ENCODE measurements at places on chromosomes 6 and 20.

- DNase-seq = no peak
These were observed 105.8 kb upstream of the TRAF3IP2 start for GRCh38 chr6:111711476-111711875.

- peak; percentile 74 for DNase-seq
These were observed 19.8 kb upstream of the KCNG1 start for GRCh38 chr20:51042657-51043247.

GRCh38 chr6:56742122-56742791, 99.6 kb upstream of the DST start:
- DNase-seq = no peak

GRCh38 chr20:41361757-41362747, 4.6 kb downstream of the EMILIN3 start:
- DNase-seq = peak; percentile 23

DNA sequence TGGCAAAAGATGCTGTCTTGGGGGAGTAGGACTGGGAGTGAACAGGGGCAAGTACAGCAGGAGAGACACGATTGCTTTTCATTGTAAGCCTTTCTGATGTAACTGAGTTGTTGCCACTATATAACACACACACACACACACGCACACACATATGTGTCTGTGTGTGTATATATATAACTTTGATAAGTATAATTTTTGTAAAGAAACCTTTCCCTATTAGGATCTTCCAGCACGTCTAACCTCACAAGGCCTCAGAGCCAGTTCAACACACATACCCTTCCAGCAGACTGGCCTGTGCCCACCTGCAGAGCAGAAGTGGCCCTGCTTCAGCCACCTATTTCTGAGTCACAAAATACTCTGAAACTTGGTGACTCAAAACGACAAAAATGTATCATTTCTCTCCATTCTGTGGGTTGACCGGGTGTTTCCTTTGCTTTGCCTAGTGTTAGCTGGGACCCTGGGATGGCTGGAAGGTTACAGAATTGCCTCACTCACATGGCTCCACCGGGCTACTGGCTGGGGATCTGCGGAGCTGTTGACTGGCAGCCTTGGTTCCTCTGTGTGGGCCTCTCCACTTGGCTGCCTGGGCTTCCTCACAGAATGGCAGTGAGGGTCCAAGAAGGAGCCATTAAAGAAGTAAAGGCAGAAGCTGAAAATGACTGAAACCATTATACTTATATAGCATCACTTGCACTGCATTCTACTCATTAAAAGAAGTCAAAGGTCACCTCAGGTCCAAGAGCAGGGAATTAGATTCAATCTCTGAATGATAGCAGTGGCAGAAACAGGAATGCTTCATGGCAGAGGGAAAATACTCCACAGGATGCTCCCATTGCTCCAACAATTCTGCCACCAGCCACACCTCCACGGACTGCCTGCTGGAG, 126.4 kb downstream of the BANF2 start:
- no peak for DNase-seq

GRCh38 chr20:33995053-33995831, 1.5 kb downstream of the RALY start:
- DNase-seq = no peak

DNA sequence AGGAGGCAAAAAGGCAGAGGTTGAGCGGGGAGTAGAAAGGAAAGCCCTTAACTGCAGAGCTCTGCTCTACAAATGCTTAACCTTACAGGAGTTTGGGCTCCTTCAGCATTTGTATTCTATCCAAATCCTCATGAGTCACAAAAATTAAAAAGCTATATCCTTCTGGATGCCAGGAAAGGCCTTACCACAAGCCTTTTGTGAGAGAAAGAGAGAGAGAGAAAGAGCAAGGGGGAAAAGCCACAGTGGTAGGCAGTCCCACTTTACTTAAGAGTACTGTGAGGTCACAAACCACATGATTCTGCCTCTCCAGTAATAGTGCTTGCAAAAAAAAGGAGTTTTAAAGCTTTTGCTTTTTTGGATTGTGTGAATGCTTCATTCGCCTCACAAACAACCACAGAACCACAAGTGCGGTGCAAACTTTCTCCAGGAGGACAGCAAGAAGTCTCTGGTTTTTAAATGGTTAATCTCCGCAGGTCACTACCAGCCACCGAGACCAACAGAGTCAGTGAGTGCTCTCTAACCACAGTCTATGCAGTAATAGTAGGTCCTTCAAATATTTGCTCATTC, at the start of gene RUNX2:
TSS of gene RUNX2 (plus strand) at position 375 of the 567 bp plus-strand sequence. CDS start 397 bp downstream, outside the sequence.
- DNase-seq = peak; percentile 29

DNA sequence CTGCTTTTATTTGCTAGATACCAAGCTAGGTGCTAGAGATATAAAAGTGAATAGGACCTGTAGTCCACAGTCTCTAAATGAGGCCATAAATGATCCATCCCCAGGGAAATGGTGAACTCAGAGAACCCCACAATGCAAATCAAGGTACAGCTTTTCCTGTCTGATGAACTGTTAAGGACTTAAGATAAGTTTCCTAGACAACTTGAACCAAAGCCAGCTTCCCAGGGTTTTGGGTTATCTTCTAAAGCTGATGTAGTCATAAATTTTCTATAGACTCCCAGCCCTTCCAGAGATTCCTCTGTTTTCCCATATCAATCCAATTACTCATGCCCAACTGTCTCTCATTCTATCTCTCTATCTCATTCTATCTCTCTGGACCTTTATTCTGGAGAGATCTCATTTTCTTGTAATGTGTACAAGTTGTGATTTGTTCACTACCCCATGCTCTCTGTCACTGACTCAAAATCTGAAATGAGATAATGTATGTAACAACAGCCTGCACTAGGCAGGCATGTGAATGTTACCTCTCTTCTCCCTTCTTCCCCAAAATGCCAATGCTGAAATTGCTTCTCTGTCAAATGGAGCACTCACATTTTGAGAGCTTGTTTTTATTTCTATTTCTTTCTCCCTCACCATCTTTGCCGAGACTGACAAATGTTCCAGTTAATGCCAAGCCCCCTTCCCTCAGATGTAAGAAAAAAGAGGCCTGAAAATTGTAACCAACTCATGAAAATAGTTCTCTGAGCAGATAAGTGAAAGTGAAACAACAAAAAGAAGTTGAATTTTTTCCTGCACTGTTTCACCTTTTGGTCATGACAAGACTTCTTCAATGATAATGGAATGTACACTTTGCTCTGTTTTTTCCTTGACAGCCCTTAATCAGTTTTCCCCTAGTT, 279.9 kb downstream of the SLC35F1 start:
- DNase-seq = no peak

DNA sequence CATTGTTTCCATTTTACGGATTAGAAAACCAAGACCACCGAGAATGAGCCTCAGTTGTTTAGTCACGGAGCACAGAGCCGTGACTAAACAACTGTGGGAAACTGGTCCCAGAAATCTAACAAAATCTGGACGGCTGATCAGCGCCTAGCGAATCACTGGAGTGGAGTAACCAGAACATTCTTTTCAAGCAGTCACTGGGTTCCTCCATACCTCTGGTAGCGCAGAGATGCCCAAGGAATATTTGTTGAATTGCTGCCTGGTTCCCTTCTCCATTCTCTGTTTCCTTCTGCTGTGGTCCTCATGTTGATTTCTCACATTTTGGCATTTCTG, 62.0 kb downstream of the GPX5 start:
- DNase-seq = no peak

DNA sequence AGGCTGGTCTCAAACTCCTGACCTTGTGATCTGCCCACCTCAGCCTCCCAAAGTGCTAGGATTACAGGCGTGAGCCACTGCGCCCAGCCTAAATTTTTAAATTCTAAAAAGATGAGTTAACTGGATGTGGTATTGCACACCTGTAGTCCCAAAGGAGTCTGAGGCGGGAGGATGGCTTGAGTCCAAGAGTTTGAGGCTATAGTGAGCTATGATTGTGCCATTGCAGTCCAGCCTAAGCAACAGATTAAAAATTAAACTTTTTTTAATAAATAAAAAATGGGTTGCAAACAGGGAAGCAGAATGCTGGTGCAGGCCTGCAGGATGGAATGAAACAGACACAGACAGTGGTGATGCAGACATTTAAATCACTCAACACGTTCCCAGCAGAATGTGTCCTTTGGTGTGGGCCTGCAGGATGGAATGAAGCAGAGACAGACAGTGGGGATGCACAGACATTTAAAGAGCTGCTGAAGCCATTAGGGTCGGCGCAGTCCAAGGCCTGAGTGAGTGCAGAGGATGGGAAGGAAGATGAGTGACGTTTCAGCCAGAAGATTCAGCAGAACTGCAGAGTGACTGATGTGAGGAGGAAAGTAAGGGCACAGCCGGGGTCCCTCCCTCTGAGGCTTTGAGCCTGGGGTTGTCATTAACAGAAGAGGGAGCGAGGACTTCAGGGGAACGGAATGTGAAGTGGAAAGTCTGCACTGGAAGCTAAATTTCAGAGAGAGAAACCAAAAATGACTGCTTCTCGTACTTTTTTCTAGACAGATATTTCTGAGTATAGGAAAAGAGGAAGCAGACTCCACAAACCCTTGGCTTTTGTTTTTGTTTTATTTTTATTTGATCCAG, 117.5 kb downstream of the RIN2 start:
- DNase-seq = no peak

DNA sequence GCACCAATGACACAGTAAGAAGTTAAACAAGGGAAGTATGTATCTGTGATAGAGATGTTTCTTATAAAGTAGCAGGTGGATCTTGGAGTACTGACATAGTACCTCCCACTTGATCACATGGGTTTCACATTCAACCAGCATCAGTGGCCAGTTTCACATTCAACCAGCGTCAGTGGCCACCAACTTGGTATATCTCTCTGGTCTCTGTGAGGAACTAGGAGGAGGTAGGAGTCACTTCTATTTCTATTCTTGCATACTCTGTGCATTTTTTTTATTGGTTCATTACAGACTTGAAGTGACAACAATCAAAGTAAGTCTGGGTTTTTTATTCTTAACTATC, 200.3 kb upstream of the SIM1 start:
- no peak for DNase-seq
